ENCODE measurements at places on chromosomes 7 and 10.

GRCh38 chr10:124217906-124218804 lies 124.8 kb upstream of the CHST15 start:
- no peak for DNase-seq

DNA sequence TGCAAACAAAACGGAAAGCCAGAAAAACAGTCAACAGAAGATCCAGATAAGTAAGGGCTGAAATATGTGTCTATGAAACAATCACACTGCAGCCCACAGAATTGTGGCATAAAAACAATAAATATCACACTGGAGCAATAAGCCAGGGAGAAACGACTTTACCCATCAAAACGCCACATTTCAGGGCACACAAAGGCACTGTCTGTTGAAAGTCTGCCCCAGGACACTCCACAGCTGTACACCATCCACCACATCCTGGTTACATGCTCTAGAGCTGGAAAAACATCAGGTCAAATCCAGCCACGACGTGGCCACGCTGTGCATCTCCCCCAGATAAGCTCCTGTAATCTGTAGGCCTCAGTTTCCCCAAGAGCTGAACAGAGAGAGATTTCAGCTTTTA lies 88.7 kb downstream of the COBL start:
- DNase-seq: no peak

DNA sequence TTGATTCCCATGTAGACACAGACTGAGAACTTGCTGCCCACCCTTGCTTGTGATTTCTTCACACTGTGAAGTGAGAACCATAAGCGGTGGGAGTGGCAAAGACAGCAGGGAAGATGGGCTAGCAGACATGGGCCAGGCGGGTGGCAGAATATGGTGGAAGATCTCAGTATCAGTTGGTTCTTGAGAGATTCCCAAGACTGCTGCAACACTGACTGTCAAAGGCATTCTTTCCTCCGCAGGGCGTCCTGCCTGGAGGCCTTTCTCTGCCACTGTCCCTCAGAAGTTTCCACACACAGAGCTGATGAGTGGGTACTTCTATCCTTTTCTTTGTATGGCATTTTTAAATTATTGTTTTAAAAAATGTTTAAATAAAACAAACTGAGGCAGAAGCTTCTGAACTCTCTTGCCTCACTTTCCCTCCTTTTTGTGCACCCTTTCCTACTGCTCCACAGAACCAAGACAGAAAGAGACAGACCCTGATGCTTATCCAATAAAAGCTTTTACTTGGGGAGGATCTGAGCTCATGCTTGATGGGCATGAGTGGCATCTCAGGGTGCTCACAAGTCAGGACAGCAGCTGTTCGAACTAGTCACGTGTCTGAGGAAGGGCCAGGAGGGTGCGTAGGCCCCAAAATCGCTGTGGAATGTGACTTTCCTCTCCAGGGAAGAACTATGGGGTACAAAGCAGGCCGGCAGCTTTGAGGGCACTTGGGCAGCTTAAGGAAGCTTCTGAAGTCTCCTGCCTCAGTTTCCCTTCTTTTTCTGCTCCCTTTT lies 104.7 kb upstream of the PCGF5 start:
- DNase-seq: no peak

- no peak for DNase-seq
These were observed 61.1 kb downstream of the KCNMA1 start for GRCh38 chr10:77576444-77577032.

DNA sequence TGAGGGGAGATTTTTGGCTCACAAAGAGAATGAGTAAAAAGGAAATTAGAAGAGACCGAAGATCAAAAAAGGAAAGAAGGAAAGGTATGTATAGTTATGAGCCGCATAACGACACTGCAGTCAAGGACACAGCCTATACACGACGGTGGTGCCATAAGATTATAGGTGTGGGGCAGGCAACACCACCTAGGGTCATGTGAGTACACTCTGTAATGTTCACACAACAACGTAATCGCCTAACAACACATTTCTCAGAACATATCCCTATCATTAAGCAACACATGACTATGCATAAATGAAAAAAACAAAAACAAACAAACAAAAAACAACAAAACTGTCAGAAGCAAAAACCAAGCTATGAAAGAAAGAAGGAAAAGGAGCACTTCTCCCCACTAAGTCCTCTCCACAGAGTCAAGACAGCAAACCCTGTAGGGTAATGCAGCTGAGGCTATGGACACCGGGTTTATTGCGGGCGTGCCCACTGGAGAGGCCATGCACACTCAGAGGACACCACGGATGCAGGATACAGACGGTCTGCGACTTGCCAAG lies 45.1 kb downstream of the PIP4K2A start:
- no peak for DNase-seq

GRCh38 chr10:35745617-35746403 lies 103.7 kb upstream of the FZD8 start:
- DNase-seq: no peak
